ENCODE measurements at places on chromosomes 5 and 9.

DNA sequence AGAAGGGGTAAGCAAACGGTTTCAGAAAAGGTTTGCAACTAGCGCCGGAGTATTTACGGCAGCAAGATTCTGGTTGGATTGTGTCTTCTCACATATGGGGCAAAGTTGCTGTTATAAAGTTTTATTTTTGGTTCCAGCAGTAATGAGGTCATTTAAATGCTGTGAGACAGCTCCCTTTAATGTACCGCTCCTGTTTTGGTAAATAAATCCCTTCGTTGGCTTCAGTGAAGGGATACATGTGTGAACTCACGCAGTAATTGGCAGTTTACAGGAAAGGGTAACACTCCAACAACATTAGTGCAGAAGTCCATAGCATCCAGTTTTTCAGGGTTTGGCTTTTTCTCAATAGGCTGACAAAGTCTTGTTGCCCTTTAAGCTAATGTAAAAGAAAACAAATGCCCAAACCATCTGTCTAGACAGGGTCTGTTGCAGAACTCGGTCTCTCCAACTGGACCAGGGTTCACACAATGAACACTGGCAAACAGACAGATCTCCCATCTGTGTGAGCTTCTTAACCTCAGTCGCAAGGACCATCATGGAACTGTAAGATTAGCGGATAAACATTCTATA, 184.0 kb downstream of the GOLPH3 start:
- DNase-seq: no peak

- DNase-seq: no peak
Measured at GRCh38 chr9:78463750-78464149, 166.8 kb downstream of the PSAT1 start.

GRCh38 chr9:13865869-13866268, 448.1 kb downstream of the NFIB start:
- no peak for DNase-seq

DNA sequence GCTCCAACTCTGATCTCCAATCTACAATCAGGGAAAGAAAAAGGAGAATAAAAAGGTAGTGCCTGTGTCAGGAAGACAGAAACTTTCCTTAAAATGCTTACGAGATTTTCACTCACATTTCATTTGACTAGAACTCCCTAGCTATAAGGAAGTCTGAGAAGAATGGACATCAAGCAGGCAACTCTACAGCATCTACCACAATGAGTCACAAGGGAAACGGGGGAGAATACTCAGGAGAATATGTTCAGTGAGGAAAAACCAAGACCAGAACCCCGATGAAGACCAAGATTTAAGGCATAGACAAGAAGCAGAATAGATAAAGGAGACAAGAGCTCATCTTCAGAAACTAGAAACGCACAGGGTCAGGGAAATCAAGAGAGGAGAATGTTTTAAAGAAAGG, 9.0 kb upstream of the SETD9 start:
- no peak for DNase-seq

DNA sequence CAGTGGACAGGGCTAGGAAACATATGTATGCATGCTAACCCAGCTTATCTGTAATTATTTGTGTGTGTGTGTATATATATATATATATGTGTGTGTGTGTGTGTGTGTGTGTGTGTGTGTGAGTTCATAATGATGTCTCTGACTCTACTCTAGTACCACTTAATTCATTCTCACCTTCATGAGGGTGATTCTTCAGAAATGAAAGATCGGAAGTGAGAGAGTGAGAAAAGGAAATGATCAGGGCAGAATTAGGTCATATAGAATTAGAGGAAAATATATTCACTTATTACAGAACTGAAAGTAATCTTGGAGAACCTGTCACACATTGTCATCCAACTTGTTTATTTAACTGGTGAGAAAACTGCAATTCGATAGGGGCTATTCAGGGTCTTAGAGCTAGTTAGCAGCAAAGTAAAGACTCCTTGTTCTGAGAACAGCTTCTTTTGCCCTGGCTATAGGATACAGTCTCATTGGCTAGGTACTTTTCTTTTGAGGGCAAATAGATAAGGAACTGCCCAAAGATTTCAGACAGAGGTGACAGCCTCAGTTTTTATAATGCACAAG, 58.8 kb downstream of the C9orf153 start:
- no peak for DNase-seq

- DNase-seq: no peak
Measured at GRCh38 chr9:134377143-134377484, 50.9 kb downstream of the RXRA start.

GRCh38 chr5:74476819-74477453, 163.6 kb downstream of the ENC1 start:
- DNase-seq: no peak

- DNase-seq: no peak
Measured at GRCh38 chr5:53472279-53472678, 8.2 kb upstream of the FST start.

DNA sequence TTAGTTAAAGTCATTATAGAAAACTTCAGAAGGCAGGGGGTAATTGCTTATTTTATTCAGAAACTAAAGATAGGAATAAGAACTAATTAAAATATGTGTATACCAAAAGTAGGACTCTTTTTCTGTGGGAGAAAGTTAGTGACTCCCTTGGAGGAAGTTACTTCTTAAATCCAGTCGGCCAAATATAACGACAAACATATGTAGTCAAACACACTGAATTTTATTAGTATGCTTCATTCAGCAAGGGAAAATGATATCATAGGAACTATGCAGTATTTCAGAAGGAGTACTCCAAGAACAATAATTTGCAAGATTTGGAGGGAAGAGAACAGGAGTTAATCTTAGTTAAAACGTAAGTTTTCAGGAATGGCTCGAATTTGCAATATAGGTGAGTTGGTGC, 432.6 kb downstream of the CYLC2 start:
- DNase-seq: no peak

DNA sequence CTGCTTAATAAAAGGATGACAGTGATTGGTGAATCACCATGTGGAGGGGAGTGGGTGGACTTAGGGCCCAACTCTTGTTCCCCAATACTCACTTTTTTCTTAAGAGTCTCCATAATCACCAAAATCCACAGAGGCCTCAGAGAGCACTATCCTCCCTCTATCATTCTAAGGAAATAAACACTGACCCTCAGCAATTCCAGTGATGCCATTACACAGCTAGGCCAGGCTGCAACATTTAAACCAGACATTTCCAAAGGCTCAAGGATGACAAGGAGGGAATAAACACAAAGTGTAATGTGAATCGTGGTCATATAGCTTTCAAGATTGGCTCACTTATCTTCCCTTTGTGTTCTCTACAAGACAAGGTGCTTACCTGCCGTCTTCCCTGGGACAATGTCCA, 2.4 kb upstream of the ARSI start:
- no peak for DNase-seq

DNA sequence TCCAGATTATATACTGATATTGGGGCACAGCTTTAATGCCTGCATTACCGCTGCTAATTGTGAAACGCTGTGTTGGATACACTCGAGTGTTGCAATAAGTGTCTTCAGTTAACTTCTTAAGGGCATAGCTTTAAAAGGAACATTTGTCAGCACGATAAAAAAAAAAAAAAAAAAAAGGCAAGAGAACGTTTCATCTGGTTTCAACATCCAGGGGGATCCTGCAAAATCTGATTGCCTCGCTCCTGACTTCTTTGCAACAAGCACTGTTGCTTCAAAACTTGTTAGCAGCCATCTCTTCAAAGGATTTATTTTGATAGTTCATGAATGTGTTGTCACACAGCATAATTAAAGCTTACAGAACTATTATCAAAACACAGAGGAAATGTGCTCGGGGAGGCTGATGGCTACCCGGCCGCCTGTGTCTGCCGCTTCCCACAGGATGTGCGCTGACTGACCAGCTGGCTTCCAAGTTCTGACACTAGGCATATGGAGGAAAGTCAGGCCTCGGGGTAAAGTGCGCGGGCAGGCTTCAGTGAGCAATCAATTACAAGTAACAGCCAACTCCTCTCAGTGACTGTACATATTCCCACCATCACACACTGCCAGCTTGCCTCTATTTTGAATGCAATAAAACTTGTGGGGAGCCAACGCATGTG, 77.7 kb downstream of the EBF1 start:
- DNase-seq: no peak

DNA sequence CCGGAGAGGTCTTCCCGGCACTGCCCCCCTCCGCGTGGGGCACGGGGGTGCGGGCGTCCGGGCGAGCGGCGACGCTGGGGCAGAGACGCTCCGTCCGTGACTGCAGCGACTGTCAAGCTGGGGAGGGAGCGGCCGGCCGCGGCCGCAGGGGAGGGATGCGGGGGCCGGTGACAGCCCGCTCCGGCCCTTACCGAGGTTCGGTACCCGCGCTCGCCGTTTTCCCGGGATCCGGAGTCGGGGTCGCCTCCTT, 400 bp downstream of the KDM4C start:
- DNase-seq: no peak

- peak; percentile 40 for DNase-seq
Measured at GRCh38 chr9:114611516-114612271, 603 bp downstream of the TMEM268 start.

DNA sequence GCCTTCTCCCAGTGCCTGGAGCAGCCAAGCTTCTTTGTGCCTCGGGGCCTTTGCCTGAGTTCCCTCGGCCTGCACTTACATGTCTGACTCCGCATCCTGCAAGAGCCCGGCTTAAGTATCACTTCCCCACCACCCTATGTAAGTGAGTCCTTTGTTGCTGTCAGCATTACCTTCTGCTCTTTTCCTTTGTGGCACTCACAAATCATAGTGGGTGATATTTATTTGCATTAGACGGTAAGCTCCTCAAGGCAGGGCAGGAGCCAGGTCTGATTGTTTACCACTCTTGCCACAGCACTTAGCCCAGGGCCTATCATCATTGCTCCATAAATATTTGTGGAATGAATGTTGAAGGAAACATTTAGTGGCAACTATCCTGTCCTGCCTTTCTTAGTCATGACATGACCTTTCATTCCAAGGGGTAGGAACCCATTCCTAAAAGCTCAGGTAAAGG, 4.8 kb downstream of the GM2A start:
- no peak for DNase-seq

- no peak for DNase-seq
Measured at GRCh38 chr9:136010615-136011361, 49.6 kb upstream of the UBAC1 start.

DNA sequence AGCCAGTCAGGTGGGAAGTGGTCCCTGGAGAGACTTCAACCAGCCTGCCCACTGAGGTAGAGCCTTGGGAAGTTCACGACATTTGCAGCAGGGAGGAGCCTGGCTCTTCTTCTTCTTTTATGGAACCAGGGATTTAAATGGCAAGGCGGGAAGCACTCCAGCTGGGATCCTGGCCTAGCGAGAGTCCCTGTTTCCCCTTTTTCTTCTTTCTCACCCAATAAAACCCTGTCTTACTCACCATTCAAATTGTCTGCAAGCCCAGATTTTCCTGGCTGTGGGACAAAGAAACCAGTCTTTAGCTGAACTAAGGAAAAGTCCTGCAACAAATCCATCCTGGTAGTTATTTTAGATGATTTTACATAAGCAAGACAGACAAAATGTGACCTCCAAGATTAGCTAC, 503.7 kb downstream of the CDH10 start:
- peak; percentile 20 for DNase-seq

GRCh38 chr9:111965566-111966019, 69.0 kb downstream of the UGCG start:
- DNase-seq: no peak

Measured in head of caudate nucleus (tissue), 42 donors.